ENCODE measurements at places on chromosomes 1 and 21.

DNA sequence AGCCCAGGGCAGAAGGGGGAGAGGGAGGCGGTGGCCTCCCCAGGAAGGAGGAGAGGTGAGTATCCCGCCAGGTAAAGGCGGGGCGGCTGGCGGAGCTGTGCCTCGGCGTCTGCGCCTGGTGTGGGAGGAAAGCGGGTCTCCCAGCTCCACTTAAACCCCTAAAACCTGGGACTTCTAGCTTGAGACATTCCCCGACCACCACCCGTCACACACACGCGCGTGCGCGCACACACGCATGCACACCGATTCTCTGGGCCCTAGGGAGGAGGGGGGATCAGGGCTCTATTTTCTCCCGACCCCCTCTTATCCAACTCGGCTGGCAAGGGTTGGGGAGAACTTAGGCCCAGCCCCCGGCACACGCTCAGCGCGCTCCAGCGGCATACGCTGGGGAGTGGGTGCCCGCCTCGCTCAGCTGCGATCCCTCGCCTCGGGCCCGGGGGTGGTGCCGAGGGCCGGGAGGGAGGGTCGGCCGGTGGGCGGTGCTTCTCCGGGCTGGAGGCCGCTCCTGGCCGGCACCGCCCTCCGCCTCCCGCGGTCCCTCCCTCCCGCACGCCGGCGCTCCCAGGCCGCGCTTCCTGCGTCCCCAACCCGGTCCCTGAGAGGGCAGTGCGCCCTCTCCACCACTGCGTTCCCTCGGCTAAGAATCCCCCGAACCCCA, at the start of gene TMEM51:
TSS of gene TMEM51 (plus strand) at position 564 of the 658 bp plus-strand sequence. CDS start 61,341 bp downstream, outside the sequence.
- DNase-seq, result peak; percentile 53

DNA sequence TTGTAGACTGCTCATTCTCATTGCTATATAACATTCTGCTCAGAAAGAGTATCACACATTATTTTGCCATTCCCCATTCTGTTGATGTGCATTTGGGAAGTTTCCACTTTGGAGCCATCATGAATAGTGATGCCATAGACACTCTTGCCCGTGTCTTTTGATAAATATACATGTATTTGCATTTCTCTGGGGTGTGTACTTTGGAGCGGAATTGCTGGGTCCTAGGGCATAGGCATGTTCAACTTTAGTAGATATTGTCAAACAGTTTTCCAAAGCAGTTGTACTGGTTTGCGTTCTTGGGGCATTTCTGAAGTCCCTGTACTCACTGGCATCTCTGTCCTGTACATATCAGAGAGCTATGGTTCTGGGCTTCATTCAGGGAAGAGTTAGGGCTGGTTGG, 52.1 kb downstream of the PIK3CD start:
- no peak for DNase-seq

GRCh38 chr1:226778657-226779058, 39.6 kb upstream of the ITPKB start:
- no peak for DNase-seq

DNA sequence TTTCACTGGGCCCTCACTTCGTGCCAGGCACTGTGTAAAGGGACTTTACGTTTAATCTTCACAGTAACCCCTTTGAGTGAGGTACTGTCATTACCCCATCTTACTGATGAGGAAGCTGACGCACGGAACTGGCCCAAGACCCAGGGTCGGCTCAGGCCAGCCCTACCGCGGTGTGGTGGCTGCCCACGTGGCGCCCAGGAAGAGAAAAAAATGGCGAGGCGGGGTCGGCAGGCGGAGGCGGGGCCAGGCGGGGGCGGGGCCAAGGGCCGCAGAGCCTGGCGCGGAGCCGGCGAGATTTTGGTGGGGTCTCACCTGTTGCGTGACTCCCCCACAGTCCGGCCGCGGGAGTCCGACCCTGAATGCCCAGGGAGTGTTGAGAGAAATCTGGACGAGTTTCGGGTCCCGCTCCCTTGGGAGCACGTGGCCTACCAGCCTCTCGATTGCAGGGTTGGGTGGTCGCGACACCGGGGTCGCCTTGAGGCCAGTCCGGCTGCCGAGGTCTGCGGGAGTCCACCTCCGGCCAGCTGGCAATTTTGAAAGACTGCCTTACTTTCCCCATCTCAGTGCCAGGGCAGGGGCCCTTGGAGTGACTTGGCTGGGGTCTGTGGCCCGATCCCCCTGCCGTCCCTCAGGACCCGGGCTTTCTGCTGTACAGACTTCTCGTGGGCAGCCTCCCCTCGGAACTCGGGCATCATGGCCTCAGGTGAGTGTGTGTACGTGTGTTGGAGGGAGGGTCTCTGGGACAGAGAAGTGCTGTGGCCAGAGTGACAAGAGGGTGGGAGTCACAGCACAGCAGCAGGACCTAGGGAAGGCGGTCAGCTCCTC, at the start of the genes AMPD2 and GNAT2:
TSS of gene AMPD2 (plus strand) at position 262 of the 825 bp plus-strand sequence. CDS start 1,339 bp downstream, outside the sequence.
TSS of gene GNAT2 (minus strand) at position 41 of the 825 bp plus-strand sequence. CDS start 6,746 bp downstream, outside the sequence.
- peak; percentile 60 for DNase-seq

DNA sequence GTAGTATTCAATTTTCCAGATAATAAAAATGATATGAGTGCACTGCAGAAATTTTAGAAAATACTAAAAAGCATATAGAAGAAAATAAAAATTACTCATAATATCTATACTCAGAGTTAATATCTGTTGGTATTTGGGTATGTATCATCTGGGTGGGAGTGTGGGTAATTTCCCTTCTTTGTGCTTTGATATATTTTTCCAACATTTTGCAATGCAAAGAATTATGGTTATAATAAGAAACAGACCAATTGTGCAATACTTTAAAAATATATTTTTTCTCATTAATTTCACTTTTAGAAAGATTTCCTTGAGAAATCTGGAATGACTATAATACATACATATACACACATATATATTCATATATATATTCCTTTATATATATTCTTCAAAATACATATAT, 665.7 kb downstream of the ADGRL2 start:
- no peak for DNase-seq

DNA sequence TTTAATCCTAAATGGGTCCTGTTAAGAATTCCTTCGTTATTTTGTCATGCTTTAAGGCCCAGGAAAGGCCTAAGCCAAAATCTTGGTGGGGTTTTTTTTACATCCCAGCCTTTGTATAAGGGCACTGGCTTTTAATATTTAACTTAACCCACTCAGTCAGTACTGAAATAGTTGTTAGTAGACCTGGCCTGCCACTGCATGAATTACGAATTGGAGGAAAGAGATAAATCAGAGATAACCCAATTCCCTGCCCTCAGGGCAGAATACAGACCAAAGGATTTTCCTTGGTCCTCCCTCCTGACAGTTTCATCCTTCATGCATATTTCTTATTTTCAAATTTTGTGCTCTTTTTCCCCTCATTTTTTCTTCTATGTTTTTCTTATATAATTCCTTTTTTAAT, 193.0 kb downstream of the FASLG start:
- no peak for DNase-seq

DNA sequence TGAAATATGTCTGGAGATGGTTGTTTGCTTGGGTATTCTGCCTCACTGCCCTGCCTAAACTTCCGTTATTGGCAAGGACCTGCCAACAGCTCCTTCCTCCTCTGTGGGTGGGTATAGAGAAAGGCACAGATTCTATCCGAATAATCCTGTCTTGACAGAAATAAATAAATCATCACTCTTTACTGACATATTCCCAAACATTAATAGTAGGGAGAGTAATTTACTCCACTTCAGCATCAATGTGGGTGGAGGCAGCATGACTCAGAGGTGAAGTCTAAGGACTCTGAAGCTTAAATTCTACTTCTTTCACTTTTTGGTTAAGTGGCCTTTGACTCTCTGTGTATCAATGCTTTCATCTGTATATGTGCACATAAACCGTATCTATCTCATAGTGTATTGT, 2.9 kb downstream of the CD84 start:
- no peak for DNase-seq

GRCh38 chr1:78673120-78673519, 23.5 kb downstream of the IFI44 start:
- DNase-seq, result no peak

DNA sequence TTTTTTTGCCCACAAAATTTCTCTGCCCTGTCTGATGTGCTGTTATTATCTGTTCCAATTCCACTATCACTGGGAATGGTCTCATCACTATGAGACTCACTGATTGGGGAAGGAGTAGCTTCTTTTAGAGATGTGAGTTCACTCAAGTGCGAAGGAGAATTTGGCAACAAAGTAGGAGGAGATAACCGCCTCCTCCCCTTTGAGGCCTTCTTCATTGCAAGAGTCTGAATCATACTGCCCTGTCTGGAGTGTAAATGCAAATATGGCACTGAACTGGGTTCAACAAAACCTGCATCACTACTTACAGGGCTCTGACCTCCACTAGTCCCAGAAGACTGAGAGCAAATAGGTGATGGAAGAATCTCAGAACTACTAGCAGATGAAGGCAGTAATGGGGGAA, 83.4 kb downstream of the ASH1L start:
- no peak for DNase-seq

GRCh38 chr1:43887748-43888147, 45.9 kb upstream of the ARTN start:
- no peak for DNase-seq

- DNase-seq, result no peak
Observed at GRCh38 chr1:159867664-159868026, 5.2 kb upstream of the VSIG8 start.

DNA sequence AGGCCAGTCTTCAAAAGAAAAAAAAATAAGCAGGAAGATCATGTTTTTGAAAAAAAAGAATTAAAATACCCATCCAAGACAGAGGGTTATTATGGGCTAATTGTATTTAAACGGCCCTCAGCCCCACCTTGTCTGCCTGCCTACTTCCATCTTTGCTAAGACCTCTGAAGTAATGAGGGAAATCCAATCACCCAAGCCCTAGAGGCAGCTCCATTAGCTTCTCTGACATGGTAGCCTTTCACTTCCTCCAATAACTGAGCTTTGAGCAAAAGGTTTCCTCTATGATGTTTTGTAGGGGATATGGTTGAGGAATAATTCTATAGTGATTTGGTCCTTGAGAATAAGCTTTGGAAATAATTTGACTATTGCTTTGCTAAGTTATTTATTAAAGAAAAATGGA, 178.2 kb upstream of the SGIP1 start:
- no peak for DNase-seq

DNA sequence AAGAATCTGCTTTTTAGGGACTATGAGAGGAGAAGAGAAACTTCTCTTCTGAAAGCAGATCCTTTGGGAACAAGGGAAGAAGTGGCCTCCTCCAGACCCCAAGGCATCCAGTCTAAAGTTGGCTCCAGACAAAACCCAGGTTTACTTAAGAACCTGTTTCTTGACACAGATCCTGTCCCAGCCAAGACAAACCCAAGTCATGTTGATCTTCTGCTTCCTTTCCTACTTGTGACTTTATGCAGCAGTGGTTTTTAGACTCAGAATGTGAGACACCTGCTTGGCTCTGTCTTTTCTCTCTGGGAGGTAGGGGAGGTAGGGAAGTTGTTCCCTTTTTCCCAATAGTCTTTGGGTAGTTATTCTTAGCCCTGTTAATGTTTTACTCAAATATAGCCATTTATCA, 38.3 kb downstream of the ELAPOR1 start:
- DNase-seq, result no peak

- no peak for DNase-seq
Observed at GRCh38 chr1:27037518-27037917, 24.9 kb upstream of the TENT5B start.

GRCh38 chr1:145849356-145850160, 4.1 kb downstream of the NUDT17 start:
- no peak for DNase-seq

- DNase-seq, result no peak
Observed at GRCh38 chr1:61253059-61253735, 170.8 kb downstream of the NFIA start.

- DNase-seq, result no peak
Observed at GRCh38 chr1:117051224-117052064, 8.7 kb upstream of the TTF2 start.

- DNase-seq, result no peak
Observed at GRCh38 chr1:62823556-62823955, 39.6 kb downstream of the ATG4C start.

DNA sequence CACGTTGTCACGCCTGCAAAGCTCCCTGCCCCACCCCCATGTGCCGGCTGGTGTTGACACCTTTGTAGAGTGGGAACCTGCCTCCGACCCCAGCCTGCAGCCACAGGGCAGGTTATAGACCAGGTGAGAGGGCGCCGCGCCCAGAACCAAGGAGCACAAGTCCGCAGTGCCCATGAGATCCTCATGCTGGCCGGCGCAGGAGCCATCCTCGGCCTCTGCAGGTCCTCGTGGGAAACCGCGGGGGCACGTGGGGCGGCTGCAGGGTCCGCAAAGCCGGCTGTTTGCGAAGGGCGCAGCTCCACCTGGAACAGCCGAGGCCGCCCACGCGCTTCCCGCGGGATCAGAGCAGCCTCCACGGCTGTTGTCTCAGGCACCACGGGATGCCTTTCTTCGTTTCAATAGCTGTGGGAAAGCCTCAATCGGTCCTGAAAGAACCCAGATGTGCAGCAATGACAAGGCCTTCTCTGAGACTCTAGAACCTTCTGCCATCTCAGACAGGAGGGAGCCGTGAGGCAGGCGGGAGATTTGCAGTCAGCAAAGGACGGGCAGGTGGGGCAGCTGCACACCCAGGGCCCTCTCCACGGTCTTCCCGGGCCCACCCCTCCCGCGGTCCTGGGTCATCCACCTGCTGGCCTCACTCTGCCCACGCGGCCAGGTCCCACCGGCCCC, 29.9 kb downstream of the POFUT2 start:
- no peak for DNase-seq

GRCh38 chr1:7177438-7178146, 392.3 kb downstream of the CAMTA1 start:
- no peak for DNase-seq

- DNase-seq, result no peak
Observed at GRCh38 chr1:17886386-17886785, 131.3 kb downstream of the ACTL8 start.

DNA sequence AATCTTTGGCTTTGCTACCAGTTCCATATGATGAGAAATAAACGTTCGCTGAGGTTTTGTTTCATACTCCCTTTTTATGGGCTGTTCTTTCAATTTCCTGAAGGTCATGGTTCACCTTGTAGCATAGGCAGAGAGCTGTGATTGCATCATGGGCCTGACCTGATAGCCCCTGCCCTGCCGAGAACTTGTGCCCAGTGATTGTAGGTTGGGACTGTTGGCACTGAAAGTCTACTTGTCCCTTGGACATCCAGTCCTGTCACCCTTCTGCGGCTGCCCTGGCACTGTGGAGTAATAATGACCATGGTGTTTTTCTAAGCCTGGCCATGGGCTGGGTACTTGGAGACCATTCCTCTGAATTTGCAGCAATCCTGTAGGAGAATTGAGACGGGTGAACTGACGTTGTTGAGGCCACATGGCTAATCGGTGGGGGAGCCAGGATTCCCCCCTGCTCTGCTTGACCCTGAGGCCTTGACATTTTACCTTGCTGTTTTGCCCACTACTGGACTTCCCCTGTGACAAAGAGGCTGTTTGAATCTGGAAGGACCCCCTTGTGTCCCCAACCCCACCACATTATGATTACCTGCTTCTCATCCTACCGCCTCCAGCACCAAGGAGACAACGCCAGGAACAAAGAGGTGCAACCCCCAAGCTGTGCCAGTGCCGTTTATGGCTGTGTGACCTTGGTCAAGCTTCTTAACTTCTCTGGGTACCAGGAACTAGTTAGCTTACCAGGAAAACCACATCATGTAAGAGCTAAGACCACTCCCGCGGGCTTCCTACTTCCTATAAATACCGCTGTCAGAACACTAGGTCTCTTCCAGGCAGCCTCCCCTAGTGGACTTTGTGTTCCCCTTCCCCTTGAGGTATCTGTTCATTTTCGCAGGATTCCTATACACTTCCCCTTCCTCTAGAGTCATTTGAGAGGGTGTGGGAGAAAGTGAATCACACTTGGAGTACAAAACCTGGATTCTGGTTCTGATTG, 23.4 kb downstream of the SESN2 start:
- no peak for DNase-seq

Data from 8988T (cell line).